T-helper 17 cell (primary cell): ENCODE measurements at places on chromosomes 4 and X.

- no peak for DNase-seq
Observed at GRCh38 chrX:54891573-54891972, 29.1 kb upstream of the TRO start.

DNA sequence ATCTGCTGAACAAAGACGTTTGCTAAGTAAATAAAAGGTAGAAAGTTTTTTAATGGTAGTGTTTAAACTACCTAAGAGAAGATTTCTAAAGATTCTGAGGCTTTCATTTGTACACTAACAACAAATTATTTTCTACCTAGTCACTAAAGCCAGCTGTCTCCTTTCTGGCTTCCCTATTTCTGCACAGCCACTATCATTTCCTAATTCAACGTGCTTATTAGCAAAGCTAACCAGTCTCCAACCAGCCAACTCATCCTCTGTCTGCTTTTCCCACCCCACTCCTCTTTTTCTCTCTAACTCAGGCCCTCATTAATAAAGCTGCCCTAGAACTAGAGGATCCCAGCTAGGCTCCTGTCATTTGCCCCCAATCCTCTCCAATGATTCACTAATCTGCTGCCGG is 118.2 kb downstream of the ZNF827 start:
- DNase-seq, result no peak

DNA sequence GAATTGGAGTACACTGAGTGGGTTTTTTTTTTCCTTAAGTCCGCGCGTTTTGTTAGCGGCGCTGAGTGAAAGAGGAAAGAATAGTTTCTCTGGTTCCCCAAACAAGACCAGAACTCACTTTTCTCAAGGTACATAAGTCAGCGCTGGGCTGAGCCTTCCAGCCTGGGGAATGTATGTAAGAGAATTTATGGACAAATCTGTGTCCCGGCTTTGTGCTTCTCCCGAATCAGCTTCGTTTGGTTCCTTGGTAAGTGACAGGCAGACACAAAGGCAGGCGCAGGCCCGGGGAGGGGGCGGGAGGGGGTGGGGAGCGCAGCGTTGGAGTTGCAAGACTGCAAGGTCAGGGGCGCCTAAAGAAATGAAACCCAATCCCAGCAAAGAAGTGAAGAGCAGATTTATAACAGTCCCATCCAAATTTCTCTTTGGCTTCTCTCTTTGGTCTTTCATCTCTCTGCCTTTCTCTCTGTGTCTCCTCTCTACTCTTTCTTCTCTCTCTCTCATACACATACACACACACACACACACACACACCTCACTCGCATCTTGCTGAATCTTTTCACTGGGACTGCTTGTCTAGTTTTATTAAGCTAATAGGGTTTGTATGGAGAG is 981 bp downstream of the TET2 start:
- DNase-seq, result no peak

- DNase-seq, result no peak
Observed at GRCh38 chrX:44975666-44976263, 102.8 kb downstream of the KDM6A start.

DNA sequence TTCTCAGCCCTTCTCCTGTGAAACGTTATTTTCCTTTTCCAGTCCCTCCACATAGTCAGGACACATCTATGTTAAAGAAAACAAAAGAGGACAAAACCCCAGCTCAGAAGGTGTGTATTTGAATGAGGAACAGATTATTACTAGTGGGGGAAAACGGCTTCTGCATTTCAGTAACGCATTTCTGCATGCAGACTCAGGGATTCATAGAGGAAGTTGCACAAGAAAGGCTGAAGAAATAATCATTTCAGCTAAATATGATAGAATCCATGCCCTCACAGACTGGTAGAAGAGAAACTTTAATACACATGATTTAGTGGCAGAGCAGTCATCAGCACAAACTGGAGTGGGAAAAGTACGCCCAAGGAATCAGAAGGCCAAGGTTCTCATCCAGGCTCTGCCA is 270.8 kb upstream of the FGF13 start:
- DNase-seq, result no peak
